Stimulated activated CD4-positive, alpha-beta T cell treated with anti-CD3 and anti-CD28 coated beads, Interleukin-1b, Interleukin-23, amount 100 ng/mL, for 1 hour (primary cell): ENCODE measurements at places on chromosomes 12 and 14.

DNA sequence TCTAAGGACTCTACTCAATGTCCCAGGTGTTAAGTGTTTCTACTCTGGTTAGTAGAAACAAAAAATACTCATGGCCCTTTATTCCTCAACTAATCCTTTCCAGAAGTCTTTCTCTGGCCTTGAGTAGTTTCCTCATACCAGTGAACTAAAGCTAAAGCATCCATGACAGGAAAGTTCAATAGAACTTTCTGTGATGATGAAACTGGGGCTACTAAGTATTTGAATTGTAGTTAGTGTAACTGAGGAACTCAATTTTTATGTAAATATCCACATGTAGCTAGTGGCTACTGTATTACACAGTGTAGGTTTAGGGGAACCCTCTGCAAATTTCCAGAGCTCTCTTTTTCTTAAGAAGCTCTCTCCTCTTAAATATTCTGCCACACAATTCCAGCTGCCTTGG, 63.7 kb downstream of the R3HDM2 start:
- DNase-seq = no peak

- DNase-seq = no peak
Measured at GRCh38 chr12:49776413-49776812, 35.1 kb downstream of the TMBIM6 start.

GRCh38 chr12:4563336-4563735, 1.3 kb downstream of the DYRK4 start:
- no peak for DNase-seq

DNA sequence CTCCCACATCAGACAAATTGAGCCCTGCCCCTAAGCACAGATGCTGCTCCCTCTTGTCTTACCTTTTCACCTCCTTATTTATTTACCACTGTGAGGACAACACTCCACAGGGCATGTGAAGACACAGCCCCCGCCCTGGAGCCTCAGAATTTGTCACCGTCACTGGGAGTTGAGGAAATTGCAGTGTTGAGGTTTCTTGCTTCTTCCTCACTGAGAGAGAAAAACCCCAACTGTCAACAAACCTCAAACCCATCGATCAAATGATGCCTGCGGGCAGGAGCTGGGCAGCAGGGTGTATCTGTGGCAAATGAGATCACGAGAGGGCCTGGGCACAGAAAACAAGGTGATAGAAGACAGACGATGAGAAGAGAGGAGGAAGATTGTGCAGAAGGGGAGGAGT, 30.5 kb upstream of the PLEKHG3 start:
- no peak for DNase-seq

GRCh38 chr12:19783547-19784444, 344.5 kb downstream of the AEBP2 start:
- no peak for DNase-seq
